ENCODE measurements at places on chromosomes 2 and 18.

- DNase-seq = no peak
Measured at GRCh38 chr2:9256570-9257043, 50.0 kb downstream of the ASAP2 start.

DNA sequence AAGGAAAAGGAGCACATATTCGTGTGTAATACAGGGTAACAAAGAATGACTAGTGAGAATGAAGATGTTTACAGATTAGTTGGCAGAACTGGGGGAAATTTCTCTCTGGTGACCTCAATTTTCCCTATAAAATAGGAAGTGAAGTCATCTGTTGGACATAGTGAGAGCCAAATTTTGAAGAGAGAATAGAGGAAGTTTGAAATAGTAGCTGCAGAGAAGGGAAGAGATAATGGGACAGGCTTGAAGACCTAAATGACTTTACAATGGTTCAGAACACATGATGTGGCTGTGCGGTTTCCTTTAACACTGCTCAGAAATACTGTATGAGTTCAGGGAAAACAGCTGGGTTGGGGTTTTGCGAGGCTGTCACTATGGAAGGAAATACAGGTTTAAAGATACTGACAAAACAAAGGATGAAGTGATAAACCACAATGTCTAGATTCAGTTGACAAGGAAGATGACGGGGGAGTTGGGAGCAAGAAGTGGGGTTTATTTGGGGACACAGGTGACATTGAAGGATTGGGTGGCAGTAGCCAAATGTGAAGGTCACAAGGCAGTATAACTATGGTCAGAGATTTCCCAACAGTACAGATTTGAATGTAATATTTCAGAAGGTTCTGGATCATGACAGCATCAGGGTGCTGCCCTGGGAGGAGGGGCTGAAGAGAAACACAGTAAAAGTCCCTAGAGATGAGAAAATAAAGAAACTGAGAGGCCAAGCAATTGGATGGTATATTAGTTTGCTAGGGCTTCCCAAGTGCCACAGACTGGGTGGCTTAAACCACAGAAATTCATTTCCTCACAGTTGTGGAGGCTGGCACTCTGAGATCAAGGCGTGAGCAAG lies 82.6 kb upstream of the TANK start:
- DNase-seq = no peak

DNA sequence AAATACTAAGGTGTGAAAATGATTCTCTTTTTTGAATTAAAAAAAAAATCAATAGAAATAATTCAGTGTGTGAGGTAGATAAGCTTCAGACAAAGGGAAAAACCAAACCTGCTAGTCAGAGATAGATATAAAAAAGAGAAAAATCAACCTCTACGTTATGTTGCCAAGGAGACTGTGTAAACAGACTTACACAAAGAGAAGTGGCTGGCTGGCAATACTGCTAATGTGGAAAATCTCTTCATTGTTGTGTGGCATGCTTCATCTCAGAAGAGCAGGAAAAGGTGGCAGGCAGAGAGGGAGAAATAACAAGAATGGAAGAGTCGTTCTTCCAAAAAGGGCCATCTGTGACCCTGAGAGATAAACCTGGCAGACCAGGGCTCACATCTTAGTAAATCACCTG lies 200.8 kb downstream of the SLC8A1 start:
- DNase-seq = no peak

DNA sequence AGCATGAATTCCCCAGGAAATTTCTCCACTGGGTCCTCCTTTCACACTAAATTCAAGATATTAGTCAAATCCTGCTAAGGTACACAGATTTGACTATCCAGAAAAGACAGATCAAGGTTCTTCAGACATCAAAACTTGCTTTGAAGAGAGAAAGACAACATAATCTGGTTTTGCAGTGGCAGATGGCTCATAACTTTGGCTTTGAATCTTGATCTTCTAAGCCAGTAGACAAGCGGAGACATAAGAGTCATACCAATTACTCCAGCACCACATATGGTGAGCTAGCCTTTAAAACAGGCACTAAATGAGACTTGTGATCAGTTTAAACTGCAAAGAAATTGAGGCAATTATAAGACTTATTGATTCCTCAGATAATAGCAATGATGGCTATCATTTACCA lies 29.3 kb downstream of the PDE11A start:
- DNase-seq = no peak

DNA sequence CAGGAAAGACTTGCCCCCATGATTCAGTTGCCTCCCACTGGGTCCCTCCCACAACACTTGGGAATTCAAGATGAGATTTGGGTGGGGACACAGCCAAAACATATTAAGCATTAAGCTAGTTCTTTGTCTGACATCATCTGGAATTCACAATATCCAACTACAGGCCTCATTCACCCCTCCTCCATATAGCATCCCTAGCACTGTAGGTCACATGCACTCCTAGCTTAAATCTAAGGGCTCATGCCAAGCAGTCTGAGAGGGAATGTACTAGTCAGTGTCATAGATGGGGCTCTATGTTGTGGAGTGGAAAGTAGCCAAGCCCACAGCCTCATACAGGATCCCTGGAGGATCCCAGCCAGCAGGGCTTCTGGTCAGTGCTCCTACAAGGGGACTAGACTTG lies 92.1 kb downstream of the IRS1 start:
- no peak for DNase-seq

DNA sequence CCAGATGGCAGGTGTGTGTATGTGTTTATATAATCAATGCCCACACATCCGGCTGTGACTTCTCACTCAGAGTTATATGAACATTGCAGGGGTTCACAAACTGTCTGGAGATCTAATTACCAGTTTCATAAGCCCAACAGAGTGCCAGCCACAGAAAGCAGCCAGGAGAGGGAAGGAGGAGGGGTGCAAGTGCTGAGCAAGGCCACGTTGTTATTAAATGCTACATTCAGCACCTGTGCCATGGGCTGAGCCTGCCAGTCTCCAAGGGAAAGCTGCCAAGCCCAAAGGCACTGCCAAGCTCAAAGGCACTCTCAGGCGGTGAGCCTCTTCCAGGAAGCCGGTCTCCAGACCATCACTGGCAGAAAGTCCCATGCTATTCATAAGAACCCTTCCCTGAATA lies 17.4 kb downstream of the XDH start:
- DNase-seq = no peak

GRCh38 chr2:61771904-61772845 lies 81.7 kb downstream of the FAM161A start:
- DNase-seq = no peak

DNA sequence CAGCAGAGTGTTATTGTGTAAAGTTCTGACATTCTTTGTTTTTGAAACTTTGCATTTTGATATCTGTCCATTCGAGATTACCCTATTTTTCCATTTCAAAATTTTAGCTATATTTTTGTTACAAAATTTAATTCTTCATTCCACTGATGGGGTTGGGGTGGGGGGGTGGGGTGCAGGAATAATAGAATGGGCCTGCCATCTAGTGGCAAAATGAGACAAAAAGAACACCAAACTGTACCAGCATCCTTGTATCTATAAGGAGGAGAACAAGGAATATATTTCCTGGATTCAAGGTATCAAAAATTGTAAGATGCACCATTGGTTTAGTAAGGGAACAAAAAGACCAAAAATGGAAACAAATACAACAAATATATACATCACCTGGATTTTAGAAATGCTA lies 27.9 kb upstream of the TTR start:
- DNase-seq = no peak

DNA sequence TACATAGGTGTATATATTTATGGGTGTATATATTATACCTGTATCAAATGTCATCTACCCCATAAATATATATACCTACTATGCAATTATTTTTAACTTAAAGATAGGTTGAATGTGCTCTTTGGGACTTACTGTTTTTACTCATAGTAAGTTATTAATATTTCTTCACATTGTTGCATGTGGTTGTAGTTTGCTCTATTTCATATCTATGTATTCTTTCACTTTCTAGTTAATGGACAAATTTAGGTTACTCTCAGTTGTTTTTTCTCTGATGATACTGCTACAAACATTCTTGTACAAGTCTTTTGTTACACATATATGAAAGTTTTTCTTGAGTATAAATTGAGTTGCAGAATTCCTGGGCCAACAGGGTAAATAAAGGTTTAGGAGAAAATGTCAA lies 601.8 kb upstream of the ID2 start:
- no peak for DNase-seq

GRCh38 chr2:102033031-102033749 lies 41.4 kb downstream of the IL1R2 start:
- DNase-seq = peak; percentile 22

- no peak for DNase-seq
Measured at GRCh38 chr2:85886141-85886540, 2.6 kb downstream of the ST3GAL5 start.

- DNase-seq = no peak
Measured at GRCh38 chr2:148554459-148555247, 89.9 kb upstream of the EPC2 start.

Data from GM19239 (cell line).